ENCODE measurements at places on chromosomes 3 and 15.

DNA sequence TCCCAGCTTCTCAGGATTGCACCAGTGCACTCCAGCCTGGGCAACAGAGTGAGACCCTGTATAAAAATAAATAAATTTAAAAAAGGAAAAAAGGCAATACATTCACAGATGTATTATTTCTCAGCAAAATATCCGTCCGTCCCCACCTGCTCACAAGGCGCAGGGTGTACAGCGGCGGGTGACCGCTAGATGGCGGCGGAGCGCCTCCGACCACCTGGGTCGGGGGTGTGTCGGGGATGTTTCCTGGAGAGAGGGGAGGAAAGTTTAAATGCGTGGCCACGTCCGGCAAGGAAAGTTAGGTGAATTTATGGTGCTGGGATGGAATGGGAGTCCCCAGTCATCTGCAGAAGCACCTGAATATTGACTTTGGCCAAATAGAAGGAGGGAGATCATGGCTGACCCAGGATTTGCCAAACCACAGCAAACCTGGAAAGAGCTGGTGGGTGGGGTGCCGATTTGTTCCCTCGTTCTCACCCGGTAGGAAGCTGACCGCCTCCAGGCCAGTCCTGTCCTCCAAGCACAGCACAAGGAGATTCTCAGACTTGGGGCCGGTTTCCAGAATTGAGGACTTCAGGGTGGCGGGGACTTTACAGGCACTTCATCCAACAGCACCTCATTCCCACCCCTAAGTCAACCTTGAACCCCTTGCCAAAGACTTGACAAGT is 88.3 kb downstream of the TMEM266 start:
- DNase-seq, result peak; percentile 67

DNA sequence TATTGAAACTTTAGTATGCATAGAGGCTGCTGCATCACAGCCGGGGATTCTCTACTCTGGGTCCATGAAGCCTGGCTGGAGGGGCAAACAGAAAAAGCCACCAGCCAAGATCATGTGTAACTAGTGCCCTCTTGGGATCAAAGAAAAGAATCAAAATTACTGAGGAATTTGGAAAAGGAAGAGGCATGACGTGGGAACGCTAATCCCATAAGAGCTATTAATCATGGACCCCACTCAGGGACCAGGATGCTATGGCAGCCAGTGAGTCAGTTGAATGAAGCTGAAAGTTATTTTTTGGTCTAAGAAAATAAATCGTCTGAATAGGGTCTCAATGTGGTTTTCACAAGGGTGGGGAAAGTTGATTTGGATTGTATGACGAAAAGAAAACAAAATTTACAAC is 1165.1 kb downstream of the ROBO2 start:
- DNase-seq, result no peak

DNA sequence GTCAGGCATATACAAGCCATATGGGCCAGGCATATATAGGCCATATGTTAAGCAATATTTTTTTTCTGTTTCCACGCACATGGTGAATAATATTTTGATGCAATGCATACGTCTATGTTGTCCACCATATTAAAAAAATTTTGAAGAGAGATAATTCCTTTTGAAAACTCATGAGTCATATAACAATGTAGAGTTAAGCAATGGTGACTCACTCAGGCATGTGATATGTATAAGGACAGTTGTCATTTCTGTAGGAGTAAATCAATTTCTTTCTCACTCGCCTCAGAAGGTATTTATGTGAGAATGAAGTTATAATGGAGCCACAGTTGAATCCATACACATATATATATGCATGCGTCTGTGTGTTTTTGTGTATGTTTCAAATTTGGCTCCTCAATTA is 272.6 kb downstream of the EPHA3 start:
- peak; percentile 16 for DNase-seq

DNA sequence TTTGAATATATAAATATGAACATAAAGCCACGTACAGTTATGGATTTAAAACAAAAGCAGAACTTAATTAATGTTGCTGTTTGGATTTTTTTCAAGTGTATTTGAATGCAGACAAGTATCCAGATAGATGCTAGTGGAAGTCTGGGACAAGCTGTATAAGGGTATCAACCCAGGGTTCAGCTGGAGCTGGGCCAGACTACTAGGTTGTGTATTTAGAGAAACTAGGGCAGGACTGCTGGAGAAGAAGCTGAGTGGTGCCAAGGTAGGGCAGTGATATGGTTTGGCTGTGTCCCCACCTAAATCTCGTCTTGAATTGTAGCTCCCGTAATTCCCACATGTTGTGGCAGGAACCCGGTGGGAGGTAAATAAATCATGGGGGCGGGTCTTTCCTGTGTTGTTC is 189.8 kb upstream of the CTDSPL start:
- DNase-seq, result no peak

GRCh38 chr3:42061025-42061712 is 30.0 kb upstream of the TRAK1 start:
- DNase-seq, result peak; percentile 39

DNA sequence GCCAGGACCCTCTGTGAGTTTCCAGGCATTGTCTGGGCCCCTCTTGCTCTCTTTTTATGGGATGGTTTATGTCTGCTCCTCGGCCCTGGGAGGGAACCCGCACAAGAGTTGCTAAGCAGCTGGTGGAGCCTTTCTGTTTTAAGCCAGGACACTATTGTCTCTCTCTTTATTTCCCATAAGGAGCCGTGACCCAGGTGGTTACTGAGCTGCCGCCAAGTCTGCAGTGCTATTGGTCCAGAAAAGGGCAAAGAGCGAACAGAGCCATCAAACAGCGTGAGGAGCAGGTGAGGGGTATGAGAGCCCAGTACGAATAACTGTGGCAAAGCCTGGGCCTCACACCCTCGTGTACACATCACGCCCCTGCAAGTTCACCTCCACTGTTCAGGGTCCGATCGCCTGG is 280.2 kb downstream of the SHQ1 start:
- no peak for DNase-seq

GRCh38 chr3:185330644-185331043 is 32.3 kb upstream of the MAP3K13 start:
- no peak for DNase-seq

GRCh38 chr3:180409883-180410282 is 192.1 kb upstream of the TTC14 start:
- no peak for DNase-seq

DNA sequence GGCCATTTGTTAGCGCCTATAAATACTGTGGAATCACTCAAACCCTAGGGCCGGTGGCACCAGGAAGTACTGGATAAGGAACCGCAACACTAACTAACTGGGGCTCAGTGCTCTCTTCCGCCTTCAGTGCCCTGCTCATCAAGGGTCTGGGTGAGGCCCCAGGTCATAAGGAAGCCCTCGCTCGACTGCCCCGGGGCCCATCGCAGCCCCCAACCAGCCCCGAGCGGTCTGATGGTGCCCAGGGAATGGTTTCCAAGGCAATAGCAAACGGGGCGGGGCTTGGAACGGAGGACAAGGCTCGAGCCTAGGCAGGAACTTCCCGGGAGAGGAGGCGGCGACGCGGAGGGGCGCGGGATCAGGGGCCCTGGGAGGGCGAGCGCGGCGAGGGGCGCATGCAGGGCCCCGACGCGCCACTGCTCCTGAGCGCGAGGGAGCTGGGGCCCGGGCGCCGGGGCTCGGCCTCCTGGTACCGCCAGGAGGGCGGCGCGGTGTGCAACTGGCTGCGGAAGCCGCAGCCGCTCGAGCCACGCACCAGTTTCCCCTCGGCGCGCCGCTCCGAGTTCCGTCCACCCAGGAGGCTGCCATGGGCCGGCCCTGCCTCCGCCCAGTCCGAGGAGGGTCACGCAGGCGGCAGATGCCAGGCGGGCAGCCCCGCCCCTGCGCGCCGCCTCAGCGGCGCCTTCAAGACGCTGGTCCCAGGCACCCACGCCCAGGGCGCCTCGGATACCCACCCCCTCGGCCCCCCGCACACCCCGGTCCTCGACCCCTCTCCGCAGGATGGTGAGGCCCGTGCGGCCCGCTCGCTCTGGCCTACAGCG is at the start of gene TTLL3:
TSS of gene TTLL3 (plus strand) at position 648 of the 818 bp plus-strand sequence. CDS start 400 bp downstream, outside the sequence.
- DNase-seq, result peak; percentile 50

- DNase-seq, result peak; percentile 59
Measured at GRCh38 chr3:197942956-197943556, 6.9 kb upstream of the RPL35A start.

DNA sequence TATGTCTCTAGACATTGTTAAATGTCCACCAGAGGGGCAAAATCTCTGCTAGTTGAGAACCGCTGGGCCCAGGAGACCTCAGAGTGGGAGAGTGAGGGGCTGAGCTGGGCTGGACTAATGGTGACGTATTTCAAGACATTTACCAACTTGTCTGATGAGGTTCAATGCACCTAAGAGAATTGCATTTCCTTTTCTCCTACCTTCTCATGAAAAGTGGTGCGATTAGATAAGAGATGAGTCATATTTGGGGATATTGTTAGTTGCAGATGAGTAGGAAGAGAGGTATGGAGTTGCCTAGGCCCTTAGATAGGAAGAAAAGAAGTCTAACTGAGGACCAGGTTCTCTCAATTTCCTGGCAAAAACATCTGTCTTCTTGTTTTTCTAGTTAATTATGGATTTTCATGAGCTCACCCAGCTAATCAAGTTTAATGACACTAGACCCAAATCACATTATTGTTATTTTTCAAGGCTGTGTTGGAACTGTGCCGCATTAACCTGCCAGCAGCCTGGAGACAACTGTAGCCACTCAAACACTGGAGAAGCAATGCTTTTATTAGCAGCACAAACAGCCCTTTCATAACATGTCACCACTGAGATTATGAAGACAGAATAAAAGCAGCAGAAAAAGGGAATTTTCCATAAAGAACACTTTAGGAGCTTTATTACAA is 144.2 kb downstream of the PDCD6IP start:
- no peak for DNase-seq

DNA sequence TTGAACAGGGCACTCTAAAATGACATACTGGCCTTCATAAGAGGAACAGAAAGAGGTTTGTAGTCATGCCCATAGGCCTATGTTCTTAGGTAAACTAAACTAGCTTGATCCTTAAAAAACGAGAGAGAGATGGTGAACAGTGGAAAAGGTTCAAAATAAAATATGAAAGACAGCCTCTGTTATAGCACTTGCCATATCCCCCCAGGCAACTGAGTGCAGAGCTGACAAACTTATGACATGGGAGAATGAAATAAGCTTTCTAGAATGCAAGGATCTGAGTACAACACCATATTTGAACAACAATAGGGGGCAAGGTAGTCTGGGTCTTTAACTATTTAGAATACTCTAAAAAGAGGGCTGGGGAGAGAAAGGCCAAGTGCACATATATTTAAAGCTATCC is 700.6 kb upstream of the CFAP20DC start:
- DNase-seq, result no peak

DNA sequence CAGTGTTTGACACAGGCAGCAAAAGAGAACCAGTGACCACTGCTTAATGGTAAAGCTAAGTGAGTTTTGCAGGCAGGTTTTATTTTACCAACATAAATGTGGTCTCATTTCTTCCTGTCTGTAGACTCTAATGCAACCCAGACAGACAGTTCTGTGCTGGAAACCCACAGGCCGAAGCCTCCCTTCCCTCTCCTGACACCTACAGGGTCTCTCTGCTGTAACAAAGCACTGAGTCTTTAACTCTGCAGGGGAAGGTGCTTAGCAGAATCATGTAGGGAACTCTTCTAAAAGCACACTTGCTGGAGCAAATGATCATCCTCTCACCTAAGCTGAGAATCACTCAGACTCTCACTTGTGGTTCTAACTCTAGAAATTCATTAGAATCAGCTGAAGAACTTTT is 200.3 kb downstream of the KBTBD8 start:
- no peak for DNase-seq

- no peak for DNase-seq
Measured at GRCh38 chr3:8635125-8635524, 9.5 kb downstream of the SSUH2 start.

DNA sequence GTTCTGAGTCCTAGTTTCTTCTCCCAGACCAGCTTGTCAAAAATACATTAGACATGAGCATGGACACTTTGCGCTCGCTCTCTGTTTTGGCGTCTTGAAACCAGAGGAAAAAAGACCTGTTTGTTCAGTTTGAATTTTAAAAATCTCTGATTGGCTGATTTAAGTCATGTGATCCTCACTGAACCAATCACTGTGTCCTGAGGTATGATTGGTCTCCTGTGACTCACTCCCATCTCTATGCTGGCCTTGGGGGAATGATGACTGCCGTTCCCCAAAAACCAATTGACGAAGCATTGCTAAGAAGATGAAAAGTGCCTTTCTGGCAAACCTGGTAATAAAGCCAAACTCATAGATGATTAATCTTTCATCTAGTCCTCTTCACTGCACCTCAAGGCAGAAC is 256.5 kb downstream of the IL5RA start:
- DNase-seq, result no peak

DNA sequence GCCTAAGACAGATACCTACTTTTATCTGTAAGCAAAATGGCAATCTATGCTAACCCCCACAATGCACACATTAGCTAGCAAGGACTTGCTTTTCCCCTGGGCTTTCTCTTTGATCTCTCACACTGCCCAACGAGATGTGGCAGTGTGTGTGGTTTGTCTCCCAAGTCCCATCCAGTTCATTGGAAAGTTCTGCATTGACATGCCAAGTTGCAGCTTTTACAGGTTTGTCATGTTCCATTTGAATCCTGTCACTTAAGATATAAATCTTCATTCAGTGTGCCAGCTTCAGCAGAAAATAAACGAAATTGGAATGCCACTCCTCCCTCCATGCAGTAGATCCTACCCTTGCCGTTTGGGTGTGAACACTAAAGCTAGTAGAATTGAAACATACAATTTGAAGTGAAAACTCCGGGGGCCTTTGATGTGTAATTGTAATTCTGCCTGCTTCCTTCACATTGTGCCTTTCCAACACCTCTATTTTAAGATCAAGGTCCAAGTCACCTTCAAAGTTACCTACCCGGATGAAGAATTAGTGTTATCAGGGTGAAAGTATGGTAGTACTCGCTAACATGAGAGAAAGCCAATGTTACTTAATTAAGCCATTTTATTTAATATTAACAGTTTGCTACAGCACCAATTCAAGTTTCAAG is 130.9 kb upstream of the BHLHE40 start:
- DNase-seq, result no peak

DNA sequence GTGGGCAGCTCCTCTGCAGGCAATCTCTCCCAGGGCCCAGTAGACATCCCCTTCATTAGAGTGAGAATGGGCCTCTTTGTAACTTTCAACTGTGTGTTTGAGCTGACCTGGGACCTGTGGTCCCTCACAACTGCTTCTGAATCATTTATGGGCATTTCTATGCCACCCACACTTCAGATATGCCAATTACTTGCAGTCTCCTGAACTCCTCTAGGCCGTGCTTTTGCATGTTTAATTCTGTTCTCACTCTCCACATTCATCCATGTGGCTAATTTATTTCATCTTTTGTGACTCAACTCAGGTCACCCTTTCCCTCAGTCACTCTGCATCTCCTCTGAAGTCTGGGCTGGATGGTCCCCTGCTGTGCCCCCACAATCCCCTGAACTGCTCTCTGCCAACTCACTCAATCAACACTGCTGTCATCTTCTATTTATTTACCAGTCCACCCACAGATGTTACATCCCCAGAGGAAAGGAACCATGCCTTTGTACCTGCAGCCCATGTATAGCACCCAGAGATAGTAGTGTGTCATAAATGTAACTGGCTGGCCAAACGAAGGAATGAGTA is 364.7 kb downstream of the EPHB1 start:
- no peak for DNase-seq

Data from NB4 (cell line).